ENCODE measurements at places on chromosomes 4 and X.
A peak's percentile ranks its signal among the peaks of the same experiment; 100 is the strongest.

DNA sequence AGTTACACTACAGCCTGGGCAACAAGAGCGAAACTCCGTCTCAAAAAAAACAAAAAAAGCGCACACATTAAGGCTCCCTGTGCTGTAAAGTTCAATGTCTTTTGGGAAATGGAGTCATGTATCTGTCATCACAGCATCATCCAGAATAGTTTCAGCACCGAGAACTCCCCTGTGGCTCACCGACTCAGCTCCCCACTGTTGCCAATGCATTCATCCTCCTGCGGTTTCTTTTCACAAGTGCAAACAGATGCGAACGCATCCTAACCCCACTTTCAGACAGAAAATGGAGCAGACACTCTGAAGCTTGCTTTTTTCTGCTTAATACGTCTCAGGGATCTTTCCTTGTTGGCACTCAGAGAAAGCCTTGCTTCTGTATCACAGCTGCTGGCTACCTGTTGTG is 13.8 kb upstream of the SH3TC1 start:
- no peak for DNase-seq

DNA sequence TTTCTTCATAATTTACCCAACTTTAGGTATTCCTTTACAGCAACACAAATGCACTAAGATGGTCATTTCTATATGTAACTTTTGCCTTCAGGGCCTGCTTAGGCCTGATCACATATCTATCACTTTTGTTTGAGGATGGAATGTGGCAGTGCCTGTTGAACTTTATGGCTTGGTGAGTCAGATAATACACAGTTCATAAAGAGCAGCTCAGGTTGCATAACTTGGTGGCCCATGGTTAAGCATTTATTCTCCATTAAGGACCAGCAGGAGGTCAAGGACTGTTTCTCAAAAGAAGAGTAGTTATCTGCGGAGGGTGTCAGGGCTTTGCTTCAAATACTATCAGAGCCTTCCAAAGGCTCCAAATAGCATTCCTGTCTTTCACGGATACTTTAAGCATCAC is 124.1 kb upstream of the PDHA2 start:
- no peak for DNase-seq

- no peak for DNase-seq
Observed at GRCh38 chrX:3346501-3347259, at the start of gene MXRA5. Gene MXRA5, minus strand, starts transcription at chrX:3346652. Its CDS starts 2,819 bp downstream, at chrX:3343833.

GRCh38 chr4:188551156-188551555 is 411.9 kb downstream of the TRIML1 start:
- DNase-seq, result no peak

DNA sequence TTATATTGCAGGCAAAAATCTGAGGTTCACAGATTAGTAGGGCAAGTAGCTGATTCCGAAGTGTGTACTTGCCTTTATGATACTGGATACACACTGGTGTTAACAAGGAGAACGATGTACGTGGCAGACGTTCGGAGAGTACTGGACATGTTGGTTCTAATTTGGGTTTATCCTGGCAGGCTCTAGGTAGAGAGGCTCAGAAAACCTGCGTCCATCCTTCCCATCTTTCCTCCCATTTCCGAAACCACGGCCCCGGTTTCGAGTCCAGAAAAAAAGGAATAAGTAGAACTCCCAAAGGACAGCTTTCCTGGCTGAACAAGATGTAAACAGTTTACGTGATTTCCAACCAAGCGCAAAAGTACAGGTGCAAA is 351 bp upstream of the SLC30A9 start:
- DNase-seq, result no peak

DNA sequence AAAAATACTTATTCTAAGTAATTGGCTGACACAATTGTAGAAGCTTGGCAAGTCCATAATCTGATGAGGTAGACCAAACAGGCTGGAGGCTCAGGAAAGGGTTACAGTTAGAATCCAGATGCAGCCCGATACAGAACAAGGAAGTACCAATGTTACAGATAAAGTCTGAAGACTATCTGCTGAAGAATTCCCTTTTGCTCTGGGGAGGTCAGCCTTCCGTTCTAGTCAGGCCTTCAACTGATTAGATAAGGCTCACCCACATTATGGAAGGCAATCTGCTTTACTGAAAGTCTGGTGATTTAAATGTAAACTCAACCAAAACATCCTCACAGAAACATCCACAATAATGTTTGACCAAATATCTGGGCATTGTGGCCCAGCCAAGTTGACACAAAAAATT is 7.4 kb upstream of the DYNLT3 start:
- DNase-seq, result no peak

GRCh38 chrX:13094828-13095341 is 50.5 kb upstream of the FAM9C start:
- DNase-seq, result no peak

GRCh38 chr4:88018466-88018865 is 11.0 kb downstream of the PKD2 start:
- DNase-seq, result no peak

DNA sequence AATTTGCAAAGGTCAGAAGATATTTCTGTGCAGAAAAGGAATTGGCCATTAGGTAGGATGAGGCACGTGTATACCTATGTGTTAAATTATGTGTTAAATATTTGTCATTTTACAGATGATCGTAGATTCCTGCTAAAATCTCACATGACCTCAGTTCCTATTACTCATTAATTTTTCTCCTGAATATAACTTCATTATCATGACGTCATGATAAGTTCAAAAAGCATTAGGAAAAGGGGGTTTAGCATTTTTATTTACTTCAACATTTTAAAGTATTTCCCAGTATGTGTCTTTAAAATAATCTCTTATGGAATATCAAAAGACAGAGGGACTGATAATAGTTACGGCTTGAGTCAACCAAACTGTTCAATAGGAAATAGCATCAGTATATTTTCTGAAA is 372.8 kb downstream of the IL1RAPL1 start:
- no peak for DNase-seq

DNA sequence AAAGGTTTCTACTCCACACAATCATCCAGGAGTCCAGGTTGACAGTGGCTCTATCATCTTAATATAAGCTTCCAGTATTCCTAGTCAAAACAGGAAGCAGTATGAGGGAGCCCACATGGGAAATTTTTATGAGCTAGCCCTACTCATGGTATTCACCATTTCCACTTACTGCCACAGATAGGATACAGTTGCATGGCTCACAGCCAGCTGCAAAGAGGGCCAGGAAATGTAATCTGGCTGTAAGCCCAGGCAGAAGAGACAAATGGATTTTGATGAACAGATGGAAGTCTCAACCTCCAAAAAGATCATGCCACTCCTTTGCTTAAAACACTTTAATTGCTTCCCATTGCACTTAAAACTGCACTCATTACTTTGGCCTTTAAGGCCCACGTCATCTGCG is 150.6 kb downstream of the ADAMTS3 start:
- DNase-seq, result no peak

DNA sequence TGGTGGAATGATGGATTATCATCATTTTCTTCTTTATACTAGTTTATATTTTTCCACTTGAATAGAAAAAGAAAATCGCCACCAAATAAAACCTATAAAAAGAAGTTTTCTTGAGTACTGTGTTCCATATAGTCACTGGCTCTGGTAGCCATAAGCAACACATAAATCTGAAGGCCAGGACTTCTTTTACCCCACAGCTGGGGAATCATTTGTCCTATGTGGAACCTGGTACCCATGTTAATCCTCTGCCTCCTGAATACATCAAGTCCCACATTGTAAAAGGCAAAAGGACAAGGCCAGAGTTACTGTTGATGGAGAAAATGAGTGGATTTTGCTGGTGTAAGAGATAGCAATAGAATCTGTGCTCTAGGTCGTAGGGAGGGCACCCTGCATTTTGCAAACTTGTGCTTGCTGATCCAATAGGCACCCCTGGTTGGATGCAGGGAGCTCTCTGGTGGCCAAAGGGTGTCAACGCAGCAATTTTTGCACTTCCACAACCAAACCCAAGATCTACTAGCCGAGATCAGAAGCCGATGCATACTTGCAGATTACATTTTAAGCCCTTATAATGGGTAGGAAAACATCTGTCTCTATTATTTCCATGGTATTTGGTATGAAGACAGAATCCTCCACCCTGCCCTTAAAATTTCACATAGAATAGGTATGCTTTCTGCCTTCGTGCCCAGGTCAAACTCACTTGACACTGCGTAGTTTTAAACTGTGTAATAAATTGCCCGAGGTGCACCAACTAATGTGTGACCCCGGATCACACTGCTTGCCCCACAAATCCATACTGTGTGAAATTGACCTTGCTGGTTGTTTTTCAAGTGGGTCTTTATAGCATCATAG is 146.2 kb upstream of the SCML1 start:
- DNase-seq, result no peak

GRCh38 chrX:115138040-115138439 is 51.2 kb upstream of the RBMXL3 start:
- no peak for DNase-seq

- DNase-seq, result no peak
Observed at GRCh38 chr4:146340798-146341197, 126.5 kb downstream of the REELD1 start.

GRCh38 chrX:8845060-8845459 is 43.9 kb upstream of the FAM9A start:
- no peak for DNase-seq

DNA sequence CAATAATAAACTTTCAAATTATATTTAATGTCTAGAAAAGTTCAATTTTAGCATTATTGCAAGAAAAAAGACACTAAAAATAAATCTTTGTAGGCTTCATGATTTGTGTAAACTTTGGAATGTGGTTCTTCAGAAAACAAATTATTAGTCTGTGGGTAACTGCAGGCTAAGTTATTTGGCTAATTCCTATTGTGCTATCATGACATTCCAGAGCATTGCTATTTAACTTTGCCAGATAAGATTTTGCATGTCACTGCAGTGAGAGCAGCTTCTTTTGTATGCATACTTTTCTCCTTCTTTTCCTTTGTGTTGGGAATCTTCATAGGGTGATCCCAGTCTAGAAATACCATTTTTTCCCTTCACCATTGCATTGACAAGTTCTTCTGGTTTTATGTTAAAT is 130.0 kb downstream of the AWAT2 start:
- DNase-seq, result no peak

DNA sequence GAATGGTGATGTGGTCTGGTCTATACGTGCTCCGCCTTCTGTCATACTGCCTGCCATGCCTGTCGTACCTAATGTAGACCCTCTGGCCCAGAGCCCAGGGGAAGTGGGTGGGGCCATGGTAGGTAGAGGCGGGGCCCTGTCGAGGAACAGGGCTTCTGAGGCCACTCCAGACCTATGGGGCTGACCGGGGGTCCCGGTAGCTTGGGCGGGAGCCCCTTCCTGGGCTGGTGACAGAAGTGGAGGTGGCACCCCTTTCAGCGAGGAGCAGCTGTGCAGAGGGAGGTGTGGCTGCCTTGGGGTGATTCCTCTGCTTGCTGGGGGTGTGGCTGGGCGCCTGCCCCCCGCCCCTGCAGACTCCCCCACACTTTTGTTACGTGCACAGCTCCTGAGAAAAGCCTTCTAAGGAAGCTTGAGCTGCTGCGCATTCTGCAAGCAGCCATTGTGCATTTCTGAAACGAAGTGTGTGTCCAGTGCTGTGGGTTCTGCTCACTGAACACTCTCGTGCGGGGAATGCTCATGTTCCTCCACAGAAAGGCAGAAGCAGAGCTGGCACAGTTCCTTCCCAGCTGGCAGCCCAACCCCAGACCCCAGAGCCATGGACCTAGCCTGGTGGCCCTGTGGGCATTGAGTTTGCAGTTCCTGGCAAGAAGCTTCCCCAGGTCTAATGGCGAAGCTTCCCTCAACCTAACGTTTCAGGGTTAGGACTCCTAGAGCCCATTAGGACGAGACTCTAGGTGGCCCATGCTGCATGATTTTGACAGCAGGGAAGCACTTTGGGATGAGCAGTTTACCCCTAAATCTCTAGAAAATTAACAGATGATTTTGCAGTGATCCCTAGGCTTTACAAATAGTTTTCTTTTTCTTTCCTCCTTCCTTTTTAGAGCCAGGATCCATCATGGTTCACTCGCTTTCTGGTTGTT is 72.7 kb upstream of the HGFAC start:
- DNase-seq, result no peak

DNA sequence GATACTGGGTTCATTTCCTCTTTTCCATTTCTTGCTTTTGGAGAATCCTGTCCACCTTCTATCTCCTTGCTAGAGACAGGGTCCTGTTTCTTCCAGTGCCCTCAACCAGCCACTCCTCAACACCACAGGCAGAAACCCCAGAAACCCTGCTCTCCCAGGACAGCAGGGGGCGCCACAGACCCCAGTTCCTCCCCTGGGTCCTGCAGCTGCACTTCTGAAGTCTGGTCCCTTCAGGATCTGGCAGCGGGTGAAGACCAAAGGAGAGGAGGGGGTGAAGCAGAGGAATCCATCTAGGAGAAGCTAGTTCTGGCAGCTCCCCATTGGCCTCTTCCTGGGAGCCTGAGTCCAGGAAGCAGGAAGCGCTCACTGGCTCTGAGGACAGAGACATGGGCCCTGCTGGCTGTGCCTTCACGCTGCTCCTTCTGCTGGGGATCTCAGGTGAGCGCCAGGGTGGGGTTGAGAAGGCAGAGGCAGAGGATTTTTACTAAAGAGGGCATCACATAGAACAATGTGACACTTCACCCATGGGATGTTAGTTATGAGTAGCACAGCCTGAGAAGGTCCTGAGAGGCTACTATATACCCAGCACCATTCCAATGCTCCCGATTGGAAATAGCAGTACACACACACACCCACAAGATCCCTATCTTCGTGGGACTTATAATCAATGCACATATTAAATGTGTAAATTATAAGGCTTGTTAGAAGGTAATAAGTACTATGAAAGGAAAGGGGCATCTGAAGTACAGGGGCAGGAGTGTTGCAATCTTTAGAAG is at the start of gene PRSS48:
TSS of gene PRSS48 (plus strand) at position 375 of the 776 bp plus-strand sequence. CDS start at position 387, 12 bp downstream.
- peak; percentile 20 for DNase-seq

- DNase-seq, result no peak
Observed at GRCh38 chrX:138982365-138982764, 270.8 kb upstream of the FGF13 start.

- DNase-seq, result peak; percentile 19
Observed at GRCh38 chr4:153465615-153466080, 512 bp upstream of the TMEM131L start.

GRCh38 chr4:153533387-153533786 is 67.2 kb downstream of the TMEM131L start:
- no peak for DNase-seq

DNA sequence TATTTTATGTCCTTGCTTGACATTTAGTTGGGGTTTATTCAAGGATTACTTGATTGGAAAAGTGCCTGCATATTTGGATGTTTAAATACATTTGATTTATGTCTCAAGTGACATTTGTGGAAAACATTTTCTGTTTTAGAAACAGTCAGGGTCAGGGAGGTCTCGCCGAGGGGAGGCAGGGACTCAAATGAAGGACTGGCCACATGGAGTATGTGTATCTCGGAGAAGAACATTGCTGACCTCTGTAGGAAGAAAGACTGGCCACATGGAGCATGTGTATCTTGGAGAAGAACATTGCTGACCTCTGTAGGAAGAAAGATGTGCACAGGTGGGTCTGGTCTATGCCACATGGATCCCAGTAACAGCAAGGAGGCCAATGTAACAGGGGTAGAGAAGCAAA is 233.6 kb downstream of the TRIML1 start:
- DNase-seq, result no peak

DNA sequence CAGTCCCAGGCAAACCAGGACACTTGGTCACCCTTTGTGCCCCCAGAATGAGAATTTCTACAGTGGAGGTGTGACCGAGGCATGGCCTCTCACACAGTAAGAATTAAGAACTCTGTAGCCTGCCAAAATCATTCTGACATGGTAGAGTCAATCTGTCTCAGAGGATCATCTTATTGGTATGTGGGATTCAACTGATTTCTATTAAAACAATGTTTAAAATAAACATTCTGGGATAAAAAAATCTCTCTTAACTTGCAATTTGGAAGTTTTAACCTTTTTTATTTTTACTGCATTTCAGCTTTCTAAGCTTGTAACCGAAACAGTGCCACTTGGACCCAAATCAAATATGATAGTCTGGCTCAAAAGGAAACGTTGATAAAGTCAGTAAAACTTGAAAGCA is 165.4 kb upstream of the LDB2 start:
- no peak for DNase-seq

All from activated CD4-positive, alpha-beta T cell treated with anti-CD3 and anti-CD28 coated beads, Interleukin-2, amount 50 U/mL, for 1 hour (primary cell).